ENCODE measurements at places on chromosomes 5 and 9.

DNA sequence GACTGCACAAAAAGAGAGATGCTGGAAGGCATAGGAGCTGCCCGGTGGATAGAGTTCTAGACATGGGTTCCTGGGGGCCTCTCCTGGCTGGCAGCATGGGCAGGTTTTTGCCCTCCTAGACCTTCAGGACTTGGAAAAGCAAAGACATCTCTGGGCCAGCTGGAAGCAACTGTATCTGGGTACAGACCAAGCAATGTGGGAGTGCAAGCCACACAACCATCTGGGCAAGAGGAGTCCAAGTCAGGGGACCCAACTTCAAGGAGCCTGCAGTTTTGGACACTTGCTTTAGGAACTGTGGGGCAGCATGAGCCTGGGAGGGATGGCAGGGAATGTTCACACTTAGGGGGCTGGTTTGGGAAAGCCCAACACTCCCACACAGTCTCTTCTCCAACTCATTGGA is 323.3 kb downstream of the GADD45G start:
- no peak for DNase-seq

DNA sequence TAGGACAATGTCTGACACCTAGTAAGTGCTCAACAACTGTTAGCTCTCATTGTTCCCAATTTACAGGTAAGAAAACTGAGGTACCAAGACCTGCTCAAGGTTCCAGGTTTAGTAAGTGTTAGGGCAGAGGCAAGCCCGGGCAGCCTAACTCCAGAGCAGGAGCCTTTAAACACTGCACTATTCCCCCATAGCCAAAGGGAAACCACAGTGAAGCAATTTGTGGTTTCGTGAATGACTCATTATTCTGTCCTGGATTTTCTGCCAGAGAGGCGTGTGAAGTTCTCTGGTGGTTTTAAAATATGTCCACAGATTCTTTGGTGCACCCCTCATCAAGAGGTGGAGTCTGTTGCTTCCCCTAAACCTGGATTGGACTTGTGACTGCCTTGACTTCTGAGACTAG is 1.0 kb upstream of the MCC start:
- DNase-seq, result peak; percentile 91

DNA sequence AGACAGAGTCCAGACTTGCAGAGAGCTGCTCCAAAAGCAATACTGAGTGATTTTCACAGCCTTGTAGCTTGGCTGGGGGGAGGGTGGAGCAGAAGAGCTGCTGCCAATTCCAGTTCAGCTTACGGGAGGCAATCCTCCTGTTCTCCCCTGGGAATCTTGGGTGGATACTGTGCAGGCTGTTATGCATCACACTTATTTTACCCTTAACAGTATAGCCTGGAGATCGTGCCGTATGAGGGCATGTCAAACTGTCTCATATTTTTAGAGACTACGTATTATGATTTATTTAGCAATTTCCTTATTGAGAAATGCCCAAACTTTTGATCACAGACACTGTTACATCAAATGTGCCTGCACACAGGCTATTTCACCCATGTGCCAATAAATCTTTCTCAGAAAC is 85.2 kb downstream of the BASP1 start:
- peak; percentile 36 for DNase-seq

DNA sequence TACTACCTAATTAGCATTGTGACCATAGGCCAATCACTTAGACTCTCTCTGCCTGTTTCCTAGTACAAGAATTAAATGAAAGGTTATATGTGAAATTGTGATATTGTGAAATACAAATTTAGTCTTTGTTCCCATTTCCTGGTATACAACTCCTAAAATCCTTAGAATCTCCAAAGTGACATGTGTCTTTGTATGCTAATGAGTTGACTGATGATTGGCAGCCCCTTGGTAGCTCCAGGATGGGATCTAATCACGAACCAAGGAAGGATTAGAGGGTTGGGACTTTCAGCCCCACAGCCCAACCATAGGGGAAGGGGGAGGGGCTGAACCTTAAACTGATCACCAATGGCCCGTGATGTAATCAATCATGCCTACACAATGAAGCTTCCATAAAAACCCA is 31.6 kb downstream of the ATP6V0E1 start:
- no peak for DNase-seq

- DNase-seq, result no peak
These were observed 96.0 kb downstream of the TMEM215 start for GRCh38 chr9:32879335-32879734.

DNA sequence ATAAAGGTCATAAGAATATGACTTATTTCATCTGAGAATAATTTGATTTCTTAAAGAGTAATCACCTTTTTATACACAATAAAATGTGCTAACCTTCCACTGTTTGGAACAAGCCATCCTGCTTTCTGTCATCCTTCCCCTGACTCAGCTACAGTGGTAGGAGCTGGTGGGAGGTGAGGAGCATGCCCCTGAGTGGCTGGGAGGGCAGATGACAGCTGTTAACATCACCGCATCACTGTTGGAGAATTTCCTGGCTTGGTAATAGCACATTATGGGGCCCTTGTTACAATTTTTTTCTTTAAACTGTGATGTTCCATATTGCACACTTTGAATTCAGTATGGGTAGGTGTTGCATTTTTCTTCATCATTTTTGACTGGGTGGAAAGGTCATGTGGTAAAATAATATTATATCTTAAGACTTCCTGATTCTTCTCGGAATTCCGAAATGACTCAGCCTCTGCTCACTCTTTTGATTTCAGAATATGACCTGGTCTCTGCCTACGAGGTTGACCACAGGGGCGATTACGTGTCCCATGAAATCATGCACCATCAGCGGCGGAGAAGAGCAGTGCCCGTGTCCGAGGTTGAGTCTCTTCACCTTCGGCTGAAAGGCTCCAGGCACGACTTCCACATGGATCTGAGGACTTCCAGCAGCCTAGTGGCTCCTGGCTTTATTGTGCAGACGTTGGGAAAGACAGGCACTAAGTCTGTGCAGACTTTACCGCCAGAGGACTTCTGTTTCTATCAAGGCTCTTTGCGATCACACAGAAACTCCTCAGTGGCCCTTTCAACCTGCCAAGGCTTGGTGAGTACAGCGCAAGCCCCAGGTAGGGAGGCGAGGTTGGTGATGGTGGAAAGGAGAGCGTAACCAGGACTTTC is 5.8 kb downstream of the ADAMTS16 start:
- no peak for DNase-seq

- no peak for DNase-seq
These were observed 1.4 kb upstream of the SLC36A2 start for GRCh38 chr5:151348789-151349188.

DNA sequence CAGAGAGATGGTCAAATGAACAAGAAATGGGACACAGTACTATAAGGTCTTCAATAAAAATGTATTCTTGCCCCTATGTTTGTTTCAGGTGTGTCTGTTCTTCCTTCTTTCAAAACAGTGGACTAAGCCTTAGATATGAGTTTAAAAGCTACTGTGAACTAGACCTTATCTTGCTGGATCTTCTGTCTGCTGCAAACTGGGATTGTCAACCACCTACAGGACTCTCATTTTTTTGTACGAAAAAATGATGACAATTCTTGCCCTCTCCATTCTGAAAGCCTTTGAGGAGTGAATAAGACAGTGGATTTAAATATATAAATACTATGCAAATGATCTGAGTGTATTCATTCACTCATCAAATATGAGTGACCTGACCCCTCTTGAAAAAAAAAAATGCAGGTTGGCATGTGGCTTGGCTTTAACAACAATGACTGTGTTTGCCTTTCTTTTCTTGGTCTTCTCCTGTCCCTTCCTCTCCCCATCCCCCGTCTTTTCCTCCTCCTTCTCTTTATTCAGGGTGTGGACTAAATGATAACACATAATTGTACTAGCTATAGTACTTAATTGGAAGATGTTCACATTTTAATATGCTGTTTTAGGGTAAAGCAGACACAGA is 235.5 kb upstream of the TRIM32 start:
- no peak for DNase-seq

DNA sequence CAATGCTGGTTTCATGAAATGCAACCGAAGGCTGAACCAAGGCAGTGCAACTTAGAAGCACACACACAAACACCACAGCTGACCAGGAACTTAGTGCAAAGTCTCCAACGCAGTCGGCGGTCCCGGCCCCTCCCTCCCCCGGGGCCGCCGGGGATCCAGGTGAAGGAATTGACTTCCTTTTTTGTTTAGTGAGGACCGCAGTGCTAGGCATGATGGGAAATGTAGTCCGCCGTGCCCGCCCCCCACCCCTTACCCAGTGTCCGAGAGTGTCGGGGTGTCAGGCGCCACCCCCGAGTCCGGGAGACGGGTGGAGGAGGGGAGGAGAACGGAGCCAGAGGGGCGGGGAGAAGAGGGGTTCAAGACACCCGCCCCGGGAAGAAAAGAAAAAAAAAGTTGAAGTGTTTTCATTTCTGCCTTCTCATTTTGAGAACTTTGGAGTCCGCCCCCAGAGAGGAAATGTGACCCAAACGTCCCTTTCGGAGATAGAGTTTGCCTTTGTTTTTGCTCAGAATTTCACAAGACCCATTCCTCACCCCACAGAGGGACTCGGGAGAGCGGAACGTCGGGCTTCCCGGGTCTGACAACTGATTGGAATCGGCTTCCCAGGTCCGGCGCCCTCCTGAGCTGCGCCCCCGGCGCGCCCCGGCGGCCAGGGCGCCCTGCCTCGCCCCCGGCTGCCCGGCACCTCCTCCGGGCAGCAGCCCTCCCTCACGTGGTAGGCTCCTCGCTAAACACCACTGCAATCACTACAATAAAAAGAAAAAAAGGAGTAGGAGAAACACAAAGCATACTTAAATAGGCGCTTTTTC is 2.0 kb downstream of the IER5L start:
- DNase-seq, result peak; percentile 90

GRCh38 chr5:17235731-17236330 is 18.4 kb downstream of the BASP1 start:
- no peak for DNase-seq

DNA sequence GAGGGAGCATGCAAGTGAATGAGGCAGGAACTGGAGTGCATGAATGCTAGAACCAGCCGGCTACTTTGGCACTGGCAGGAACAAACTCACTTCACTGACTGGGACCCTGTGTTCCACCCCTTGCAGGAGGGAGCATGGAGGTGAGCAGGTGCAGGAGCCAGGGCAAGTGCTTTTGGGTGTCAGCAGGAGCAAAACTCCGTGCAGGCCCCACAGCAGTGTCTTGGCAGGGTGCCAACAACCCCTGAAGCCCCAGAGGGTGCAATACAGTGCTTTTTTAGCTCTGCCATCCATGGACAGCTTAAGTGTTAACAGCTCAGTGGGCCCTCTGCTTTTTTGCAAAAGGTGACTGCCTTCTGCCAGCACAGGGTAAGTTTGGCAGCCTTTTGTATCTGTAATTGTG is 245.8 kb upstream of the PCSK5 start:
- DNase-seq, result no peak

DNA sequence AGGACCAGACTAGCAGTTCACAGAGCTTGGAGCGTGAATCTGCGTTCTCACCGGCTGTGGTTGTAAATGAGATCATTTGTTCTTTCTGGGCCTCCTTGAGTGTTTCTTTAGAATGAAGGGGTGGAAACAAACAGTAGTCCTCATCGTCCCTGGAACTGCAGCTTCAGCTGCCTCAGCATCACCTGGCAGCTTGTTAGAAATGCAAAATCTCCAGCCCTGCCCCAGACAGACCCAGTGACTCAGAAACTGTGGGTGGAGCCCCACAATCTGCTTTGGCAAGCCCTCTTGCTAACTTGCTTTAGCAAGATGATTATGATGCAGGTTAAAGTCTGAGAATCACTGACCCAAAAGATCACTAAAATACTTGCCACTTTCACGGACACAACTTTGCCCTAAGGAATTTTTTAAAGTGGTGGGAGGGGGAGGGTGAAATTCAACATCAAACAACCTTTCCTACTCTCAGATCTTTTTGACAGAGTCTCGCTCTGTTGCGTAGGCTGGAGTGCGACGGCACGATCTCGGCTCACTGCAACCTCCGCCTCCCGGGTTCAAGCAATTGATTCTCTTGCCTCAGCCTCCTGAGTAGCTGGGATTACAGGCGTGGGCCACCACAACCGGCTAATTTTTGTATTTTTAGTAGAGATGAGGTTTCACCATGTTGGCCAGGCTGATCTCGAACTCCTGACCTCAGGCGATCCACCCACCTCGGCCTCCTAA is 86.0 kb downstream of the BRINP1 start:
- no peak for DNase-seq

DNA sequence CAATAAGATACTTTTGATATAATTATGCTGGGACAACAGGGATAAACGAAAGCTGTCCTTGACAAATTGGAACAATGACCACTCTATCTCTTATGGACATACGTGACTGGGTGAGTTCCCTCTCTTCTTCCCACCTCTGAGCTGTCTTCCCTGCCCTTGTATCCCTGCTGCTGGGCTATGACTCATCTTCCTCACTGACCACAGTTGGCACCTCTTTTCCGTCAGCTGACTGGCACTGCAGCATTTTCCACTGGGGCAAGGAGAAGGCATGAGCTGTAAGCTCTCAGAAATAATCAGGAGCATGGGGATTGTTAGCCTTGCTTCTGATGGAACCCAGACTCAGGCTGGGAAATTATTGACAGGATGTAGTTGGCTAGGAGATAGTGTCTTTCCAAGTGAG is 48.7 kb downstream of the PCSK1 start:
- peak; percentile 15 for DNase-seq

DNA sequence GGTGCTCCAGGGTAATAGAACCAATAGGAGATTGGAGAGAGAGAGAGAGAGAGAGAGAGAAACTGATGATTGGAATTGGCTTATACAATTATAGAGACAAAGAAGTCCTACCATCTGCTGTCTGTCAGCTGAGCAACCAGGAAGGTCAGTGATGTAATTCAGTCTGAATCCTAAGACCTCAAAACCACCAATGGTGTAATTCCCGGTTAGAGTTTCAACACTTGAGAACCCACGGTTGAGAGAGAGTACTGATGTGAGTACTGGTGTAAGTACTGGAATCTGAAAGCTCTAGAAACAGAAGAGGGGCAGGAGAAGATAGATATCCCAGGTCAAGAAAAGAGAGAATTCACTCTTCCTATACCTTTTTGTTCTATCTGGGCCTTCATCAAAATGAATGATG is 775.8 kb downstream of the EFNA5 start:
- DNase-seq, result peak; percentile 89

GRCh38 chr9:2018162-2018643 is 3.1 kb downstream of the SMARCA2 start:
- no peak for DNase-seq

DNA sequence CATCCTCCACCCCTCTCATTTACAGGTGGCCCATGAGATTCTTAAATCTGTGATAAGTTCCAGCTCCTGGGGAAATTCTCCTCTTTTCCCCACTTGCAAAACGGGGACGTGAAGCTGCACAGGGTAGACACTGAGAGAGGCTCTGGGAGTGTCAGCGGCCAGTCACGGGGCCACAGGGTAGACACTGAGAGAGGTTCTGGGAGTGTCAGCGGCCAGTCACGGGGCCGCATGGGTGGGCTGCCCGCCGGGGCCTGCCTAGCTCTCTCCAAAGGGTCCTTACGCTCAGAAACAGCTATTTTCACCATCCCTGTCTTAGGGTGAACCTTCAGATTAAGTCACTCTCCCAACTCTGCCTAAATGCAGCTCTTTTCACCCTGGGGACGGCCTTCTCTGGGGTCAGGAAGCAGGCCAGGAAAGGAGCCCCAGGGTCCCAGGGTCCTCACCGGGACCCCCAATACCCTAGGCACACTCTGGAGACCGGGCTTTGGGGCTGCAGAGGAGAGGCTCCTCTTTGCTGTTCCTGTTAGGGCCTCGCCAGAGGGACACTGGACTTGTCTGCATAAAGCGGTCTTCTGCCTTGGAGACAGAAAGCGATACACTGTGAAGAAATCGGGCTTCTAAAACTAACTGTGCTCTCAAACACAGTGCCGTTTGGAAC is 1.5 kb downstream of the FAM78A start:
- peak; percentile 75 for DNase-seq

GRCh38 chr5:15737036-15737821 is 237.2 kb downstream of the FBXL7 start:
- DNase-seq, result no peak

- DNase-seq, result no peak
These were observed 305.7 kb upstream of the TNC start for GRCh38 chr9:115423646-115424045.

GRCh38 chr5:17951392-17952169 is 317.3 kb downstream of the TAF11L14 start:
- no peak for DNase-seq
